Stimulated activated CD4-positive, alpha-beta T cell treated with anti-CD3 and anti-CD28 coated beads, TNF-alpha, amount 100 ng/mL, for 4 hours (primary cell): ENCODE measurements at places on chromosomes 11 and 22.
A peak's percentile ranks its signal among the peaks of the same experiment; 100 is the strongest.

- DNase-seq, result no peak
These were observed 16.4 kb downstream of the USP2 start for GRCh38 chr11:119365071-119365591.

- no peak for DNase-seq
These were observed 10.5 kb downstream of the PIWIL3 start for GRCh38 chr22:24763872-24764485.

DNA sequence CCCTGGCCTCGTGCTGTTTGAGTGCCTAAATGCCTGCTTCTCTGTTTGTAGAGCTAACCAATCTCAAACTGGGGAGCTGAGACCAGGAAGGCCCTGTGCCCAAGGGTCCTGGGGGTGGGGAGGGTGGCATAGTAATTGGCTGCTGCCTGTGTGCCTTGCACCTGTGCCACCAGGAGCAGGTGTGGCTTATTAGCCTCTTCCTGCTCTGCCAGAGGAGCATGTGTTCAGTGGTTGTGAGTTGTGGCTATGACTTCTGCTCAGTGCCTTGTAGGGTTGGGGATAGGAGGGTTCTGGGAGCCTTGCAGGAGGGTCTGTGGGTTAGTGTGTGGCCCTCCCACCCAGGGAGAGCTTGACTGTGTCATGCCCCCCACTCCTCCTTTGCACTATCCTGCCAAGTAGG lies 109.2 kb downstream of the ZBTB16 start:
- no peak for DNase-seq

DNA sequence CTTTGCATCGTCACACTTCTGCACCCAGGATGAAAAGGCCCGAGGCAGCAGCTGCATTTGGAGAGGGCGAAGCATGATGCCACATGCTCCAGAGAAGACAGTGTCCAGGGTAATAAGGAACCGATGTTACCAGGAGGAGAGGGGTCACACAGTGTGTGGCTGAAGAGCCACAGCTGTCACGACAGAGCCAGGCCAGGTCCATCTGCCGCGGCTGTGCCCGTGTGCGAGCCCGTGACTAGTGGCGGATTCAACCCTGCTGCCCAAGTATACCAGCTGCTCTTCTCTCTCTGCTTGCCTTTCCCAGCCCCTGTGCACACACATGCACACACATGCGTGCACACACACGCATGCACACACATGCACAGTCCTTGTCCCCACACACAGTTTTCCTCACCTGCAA lies 1432.5 kb downstream of the BRD1 start:
- no peak for DNase-seq

GRCh38 chr22:50325444-50326224 lies 1.2 kb downstream of the DENND6B start:
- DNase-seq, result no peak

DNA sequence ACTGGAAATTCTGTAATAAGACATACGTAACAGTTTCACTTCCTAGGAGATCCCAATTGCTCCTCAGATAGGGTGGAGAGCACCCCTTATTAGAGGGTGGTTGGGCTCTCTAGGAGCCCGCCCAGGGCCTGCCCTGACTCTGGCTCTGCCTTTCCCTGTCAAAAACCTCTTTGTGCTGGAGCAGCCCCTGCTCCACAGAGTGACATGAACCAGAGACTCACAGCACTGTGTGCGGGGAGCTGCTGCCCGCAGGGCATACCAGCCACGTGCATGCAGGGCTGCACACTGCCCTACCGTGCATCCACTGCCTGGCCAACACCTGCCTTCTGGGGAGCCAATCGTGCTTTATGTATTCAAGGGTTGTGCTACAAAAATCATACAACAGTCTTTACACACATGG lies 24.3 kb downstream of the KCNQ1OT1 start:
- DNase-seq, result no peak

- DNase-seq, result no peak
These were observed 612.8 kb downstream of the INSC start for GRCh38 chr11:15727520-15727914.

GRCh38 chr11:28606930-28607329 lies 498.7 kb downstream of the METTL15 start:
- no peak for DNase-seq

- DNase-seq, result no peak
These were observed 5.7 kb downstream of the AMPD3 start for GRCh38 chr11:10460611-10461275.

GRCh38 chr11:57791321-57792059 lies 29.9 kb downstream of the CTNND1 start:
- no peak for DNase-seq

GRCh38 chr22:24164940-24165339 lies 16.3 kb upstream of the SUSD2 start:
- no peak for DNase-seq

- DNase-seq, result peak; percentile 68
These were observed at the start of gene PRR5 for GRCh38 chr22:44701824-44702478. TSS of gene PRR5 (plus strand) at chr22:44702204. CDS start at chr22:44702475, 271 bp downstream.

- DNase-seq, result no peak
These were observed 778.4 kb upstream of the FAT3 start for GRCh38 chr11:91446267-91446666.

DNA sequence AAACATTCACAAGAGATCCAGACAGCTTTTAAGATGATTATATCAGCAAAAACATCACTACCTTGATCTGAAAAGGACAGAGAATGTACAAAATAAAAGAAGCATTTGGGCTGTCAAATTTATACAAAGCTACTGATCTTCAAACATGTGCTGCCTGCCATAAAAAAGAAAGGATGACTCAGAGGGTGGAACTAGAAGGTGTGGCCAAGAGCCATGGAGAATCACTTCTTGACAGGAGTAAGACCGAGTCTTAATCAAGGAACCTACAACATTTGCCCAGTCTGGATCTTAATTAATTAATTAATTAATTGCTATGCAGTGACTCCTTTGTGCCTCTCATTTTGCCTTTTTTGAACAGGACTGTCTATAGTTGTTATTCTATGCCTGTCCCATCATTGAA lies 33.2 kb downstream of the C11orf96 start:
- no peak for DNase-seq

GRCh38 chr11:106306942-106307341 lies 229.5 kb downstream of the AASDHPPT start:
- no peak for DNase-seq

- DNase-seq, result peak; percentile 18
These were observed 96.5 kb downstream of the CWC15 start for GRCh38 chr11:94876645-94877442.

GRCh38 chr11:110327508-110327907 lies 31.1 kb upstream of the RDX start:
- no peak for DNase-seq

- DNase-seq, result no peak
These were observed 1.3 kb downstream of the ARHGEF12 start for GRCh38 chr11:120337355-120338106.

GRCh38 chr11:130448416-130449309 lies at the start of gene ADAMTS15:
TSS of gene ADAMTS15 (plus strand) at chr11:130448645. CDS start at chr11:130448974, 329 bp downstream.
- DNase-seq, result no peak

- peak; percentile 59 for DNase-seq
These were observed 1.7 kb upstream of the CBX6 start for GRCh38 chr22:38873469-38874411.

- no peak for DNase-seq
These were observed 20.3 kb downstream of the ASCL2 start for GRCh38 chr11:2250041-2250440.

GRCh38 chr11:107017433-107018218 lies 650 bp downstream of the GUCY1A2 start:
- no peak for DNase-seq

- no peak for DNase-seq
These were observed 237.8 kb downstream of the TBC1D22A start for GRCh38 chr22:47000256-47000655.

- DNase-seq, result no peak
These were observed 399.4 kb downstream of the NXPE2 start for GRCh38 chr11:115077740-115078139.

DNA sequence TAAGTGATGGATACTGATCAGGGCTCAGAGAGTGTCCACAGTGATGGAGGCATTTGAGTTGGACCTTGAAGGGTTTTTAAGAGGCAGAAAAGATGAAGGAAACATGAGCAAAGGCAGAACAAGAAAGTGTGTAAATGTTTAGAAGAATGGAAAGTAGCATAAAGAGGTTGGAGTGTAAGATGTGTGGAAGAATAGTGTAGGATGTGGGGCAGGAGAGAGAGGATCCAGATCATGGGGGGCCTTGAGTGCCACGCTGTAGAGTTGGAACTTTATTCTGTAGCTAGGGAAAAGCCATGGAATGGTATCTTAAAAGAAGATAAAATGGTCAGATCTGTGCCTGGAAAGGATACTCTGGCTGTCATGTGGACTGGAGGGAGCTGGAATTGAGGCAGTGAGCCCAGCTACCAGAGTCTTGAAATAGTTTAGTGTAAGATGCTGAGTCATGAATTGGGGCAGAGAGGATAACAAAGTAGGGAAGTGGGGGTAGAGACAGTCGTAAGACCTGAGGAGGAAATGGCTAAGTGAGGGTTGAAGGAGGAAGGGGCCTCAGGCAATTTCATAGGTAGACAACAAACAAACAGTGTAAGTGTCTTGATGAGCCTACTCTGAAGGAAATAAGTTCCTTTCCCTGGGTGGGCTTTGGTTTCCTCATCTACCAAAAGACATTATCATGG lies 6.7 kb downstream of the KCNE3 start:
- DNase-seq, result no peak

DNA sequence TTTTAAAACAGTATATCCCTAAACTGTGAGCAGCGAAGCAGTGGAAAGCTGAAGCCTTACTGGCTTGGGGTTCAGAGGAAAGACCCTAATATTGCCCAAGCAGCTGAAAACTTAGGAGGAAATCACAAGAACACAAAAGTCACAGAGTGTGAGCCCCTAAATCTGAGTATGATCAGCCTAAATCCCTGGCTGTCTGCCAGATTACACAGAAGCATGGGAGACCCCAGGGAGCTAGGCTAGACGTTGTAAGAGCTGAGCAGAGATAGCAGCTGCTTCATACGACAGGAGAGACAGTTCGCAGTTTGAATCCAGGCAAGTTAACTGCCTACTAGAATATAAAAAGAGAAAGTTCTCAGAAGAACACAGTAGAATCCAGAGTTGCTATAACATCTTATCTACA lies 81.2 kb downstream of the PACS1 start:
- no peak for DNase-seq

DNA sequence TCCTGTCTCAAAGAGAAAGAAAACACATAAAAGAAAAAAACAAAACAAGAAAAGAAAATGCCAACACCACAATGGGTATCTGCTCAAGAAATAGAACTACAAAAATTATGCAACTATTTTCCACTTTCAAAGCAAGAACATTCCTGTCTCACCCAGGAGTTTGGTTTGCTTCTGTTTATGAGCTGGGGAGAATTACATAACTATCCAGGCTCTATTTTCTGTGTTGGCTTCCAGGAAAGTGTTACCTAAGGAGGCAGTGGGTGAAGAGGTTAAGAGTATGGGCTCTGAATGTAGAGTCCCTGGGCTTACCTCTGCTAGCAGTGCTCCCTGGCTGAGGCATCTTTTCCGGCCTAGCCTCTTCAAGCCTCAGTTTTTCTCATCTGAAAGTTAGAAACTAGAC lies 426.7 kb downstream of the MIAT start:
- DNase-seq, result no peak

- no peak for DNase-seq
These were observed 16.7 kb downstream of the RRP8 start for GRCh38 chr11:6586434-6587359.

DNA sequence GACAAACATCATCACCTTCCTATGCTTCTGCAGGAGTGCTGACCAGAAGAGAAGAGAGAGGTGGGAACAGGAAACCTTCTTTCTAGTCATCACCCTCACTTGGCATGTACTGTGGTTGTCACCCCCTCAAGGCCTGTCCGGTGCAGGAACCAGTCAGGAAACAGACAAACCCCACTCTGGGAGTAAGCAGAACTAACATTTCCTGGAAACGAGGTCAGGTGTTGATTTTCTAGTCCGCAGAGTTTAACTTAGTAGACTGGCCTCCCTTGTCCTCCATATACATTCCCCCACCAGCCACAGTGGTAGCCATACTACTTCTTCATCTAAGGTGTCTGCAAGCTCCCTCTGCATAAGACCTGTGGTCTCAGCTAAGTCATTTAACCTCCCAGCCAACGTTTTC lies 80.7 kb upstream of the NCAM1 start:
- DNase-seq, result no peak

- DNase-seq, result no peak
These were observed 16.6 kb downstream of the ASRGL1 start for GRCh38 chr11:62353841-62354240.

GRCh38 chr11:3849297-3849874 lies 6.1 kb upstream of the STIM1 start:
- DNase-seq, result no peak
